T-helper 17 cell (primary cell): ENCODE measurements at places on chromosomes 2 and 18. TPM values are rescaled to one million over a fixed set of nuclear protein-coding genes. Genes with fewer than 3 reads are reported as not detected.
A peak's percentile ranks its signal among the peaks of the same experiment; 100 is the strongest.

GRCh38 chr2:132274000-132274399, 112.2 kb upstream of the ANKRD30BL start:
- H3K4me1 ChIP-seq, result no peaks in the 10 kb centered on the region
- H3K27ac ChIP-seq, result no peak overlapping the region
- DNase-seq, result no peak
- H3K36me3 ChIP-seq, result no peaks in the 10 kb centered on the region
- no peaks in the 10 kb centered on the region for H3K27me3 ChIP-seq

DNA sequence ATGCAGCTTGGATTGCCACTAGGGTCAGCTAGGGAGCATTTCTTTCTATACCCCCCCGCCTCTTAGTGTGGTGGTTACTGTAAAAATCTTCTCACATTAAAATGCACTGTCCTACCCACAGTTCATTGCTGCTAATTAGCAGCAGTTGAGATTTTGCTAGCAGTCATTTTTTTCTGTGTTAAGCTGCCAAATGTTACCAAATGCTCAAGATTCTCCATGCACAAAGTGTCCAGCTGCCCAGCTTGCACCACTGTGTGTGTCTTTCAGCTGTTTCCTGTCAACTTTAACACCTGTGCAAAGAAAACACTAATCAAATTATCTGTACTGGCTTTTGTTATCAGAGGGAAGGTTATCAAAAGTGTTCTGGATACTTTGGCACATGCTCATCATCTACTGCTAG, 679.3 kb downstream of the NR4A2 start:
- DNase-seq, result no peak
- H3K27ac ChIP-seq, result no peak overlapping the region
- no peaks in the 10 kb centered on the region for H3K4me1 ChIP-seq
- no peaks in the 10 kb centered on the region for H3K27me3 ChIP-seq
- H3K4me3 ChIP-seq, result no peak overlapping the region

The ANKRD62 gene
- total RNA-seq, result not detected

The PCARE gene
- not detected for total RNA-seq

The UGT1A5 gene
- not detected for total RNA-seq

DNA sequence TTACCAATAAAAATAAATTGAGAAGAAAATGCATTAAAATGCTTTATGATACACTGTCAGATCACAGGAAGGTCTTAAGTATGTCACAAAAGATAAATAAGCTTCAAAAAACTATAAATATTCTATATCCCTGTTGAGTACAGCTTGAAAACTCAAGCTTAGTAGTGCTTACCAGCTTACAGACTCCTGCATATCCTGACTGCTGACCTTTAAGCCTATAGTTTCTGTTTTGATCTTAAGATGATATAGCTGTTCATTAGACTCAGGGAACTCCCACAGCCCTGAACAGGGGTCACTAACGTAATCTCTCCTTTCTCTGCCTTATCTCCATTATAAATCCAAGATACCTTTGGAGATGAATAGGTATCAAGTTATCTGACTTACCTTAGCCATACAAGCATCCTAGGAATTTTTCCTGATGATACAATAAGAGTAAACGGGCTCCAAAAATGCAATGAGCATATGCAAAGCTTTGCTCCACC, 93.7 kb upstream of the RBBP8 start:
- no peak overlapping the region for H3K4me3 ChIP-seq
- no peak for DNase-seq
- H3K27me3 ChIP-seq, result peaks cover 7% of the 10 kb centered on the region
- H3K4me1 ChIP-seq, result no peaks in the 10 kb centered on the region

- peak overlapping the region; percentile 81 for H3K4me3 ChIP-seq
- H3K36me3 ChIP-seq, result no peaks in the 10 kb centered on the region
- no peak for DNase-seq
- H3K27ac ChIP-seq, result peak overlapping the region; percentile 100
Measured at GRCh38 chr2:42132191-42132965, 36.8 kb upstream of the EML4 start.

DNA sequence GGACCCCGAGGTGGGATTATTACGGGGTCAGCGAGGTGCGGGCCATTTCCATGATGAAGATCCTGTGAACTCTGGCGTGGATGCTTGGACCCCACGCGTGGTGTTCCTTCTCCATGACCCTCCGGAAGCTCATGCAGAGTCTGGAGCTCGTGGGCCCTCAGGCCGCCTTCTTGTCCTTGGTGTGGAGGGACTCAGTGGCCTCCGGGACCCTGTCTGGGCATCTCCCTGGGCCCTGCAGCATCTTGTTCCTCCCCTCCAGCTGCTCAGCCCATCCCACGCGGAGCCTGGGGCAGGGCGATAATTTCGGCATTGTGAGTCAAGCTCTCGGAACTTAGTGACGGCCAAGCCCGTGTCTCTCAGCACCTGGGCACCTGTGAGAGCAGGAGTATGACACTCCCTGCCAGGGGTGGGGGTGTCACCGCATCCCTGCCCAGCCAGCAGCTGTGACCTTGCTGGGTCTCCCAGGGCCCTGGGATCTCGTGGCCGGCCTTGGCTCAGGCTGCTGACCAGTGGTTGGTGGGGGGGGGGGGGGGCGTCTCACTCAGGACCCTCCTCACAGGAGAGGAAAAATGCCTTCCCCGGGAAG, 24.6 kb downstream of the RTP5 start:
- no peaks in the 10 kb centered on the region for H3K27me3 ChIP-seq
- H3K36me3 ChIP-seq, result no peaks in the 10 kb centered on the region
- H3K27ac ChIP-seq, result peak overlapping the region; percentile 16

The CRYGC gene
- total RNA-seq, result not detected

DNA sequence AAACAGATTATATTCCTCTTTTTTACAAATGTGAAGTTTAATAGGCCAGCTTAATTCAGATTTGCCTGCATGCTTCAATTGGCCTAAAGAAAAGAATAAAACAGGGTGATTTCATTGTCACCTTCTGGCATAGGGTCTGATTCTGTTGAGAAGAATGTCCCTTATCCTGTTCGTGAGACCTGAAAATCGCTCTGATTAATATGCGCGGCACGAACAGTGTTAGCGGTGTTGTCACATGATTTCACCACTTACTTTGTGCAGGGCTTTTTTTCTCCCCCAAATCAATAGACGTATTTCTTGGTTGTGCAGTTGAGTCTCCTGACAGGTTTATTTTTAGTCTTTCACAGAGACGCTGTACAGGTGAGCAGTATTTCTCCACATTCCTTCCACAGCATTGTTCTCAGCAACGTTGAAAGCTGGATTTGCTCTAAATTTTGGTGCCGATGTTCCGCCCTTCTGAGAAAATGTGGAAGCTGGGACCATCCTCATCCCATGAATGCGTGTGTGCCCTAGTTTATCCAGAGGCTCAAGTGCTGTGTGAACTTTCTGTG, 81.9 kb downstream of the ITGB1BP1 start:
- peaks cover 57% of the 10 kb centered on the region for H3K27me3 ChIP-seq
- no peak for DNase-seq
- no peaks in the 10 kb centered on the region for H3K36me3 ChIP-seq
- H3K4me3 ChIP-seq, result no peak overlapping the region

The EFHD1 gene
- total RNA-seq, result 1.1 TPM

The KCNJ13 gene
- total RNA-seq, result not detected

The PSD4 gene
- 160 TPM for total RNA-seq

- DNase-seq, result no peak
- peaks cover 16% of the 10 kb centered on the region for H3K4me1 ChIP-seq
- H3K27ac ChIP-seq, result no peak overlapping the region
Measured at GRCh38 chr2:136070913-136071312, 47.0 kb downstream of the CXCR4 start.

DNA sequence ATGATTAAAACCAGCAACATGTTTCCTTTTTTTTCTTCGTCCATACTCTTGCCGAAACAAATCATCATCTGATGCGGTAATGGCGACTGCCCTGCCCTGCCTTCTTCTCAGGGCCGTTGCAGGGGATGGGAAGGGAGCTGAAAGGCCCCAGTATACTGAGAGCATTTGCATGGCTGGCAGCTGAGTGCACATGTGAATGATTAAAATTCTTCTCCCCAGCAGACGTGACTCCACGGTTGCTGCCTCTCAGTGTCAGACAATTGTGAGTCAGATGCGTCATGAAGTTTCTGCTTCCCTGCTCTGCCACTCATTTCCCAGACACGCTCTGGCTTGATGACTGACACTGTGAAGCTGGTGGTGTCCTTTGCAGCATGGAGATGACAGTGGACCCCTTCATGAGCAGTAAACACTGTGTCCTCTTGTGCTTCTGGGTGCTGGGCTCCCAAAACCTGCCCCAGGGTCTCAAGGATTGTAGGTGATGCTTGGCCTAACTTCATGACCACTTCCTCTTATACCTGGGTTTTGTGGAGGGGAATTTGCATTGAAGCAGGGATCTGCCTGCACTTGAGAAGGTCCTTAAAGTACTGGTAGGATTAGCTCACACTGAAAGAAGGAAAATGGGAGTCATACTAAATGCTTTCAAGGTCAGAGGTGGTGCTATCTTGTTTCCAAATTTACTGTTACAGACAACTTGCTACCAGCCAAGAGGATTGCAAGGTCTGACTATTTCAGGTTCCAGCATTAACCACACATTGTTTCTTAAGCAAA, 222.5 kb upstream of the COPS8 start:
- H3K27ac ChIP-seq, result no peak overlapping the region
- H3K36me3 ChIP-seq, result no peaks in the 10 kb centered on the region
- H3K4me1 ChIP-seq, result no peaks in the 10 kb centered on the region
- H3K27me3 ChIP-seq, result peaks cover 31% of the 10 kb centered on the region

DNA sequence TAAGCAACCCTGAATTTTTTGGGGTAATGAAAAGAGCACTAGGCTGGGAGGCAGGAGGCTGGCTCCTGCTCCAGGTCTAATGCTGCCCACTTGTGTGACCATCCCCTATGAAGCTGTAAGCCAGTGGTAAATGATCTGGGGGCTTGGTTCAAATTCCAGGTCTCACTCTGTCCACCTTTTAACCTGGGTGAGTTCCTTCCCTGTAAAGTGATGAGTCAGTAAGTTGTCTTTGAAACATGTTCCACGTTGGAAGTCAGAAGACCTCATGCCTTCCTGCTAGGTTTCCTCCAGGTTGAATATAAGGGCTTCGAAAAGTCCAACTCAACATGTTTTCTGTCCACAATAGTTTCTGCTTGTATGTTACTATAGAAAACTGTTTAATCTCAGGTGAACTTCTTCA, 160.9 kb upstream of the MYT1L start:
- DNase-seq, result no peak
- H3K27ac ChIP-seq, result no peak overlapping the region
- no peak overlapping the region for H3K4me3 ChIP-seq
- H3K4me1 ChIP-seq, result no peaks in the 10 kb centered on the region
- H3K36me3 ChIP-seq, result no peaks in the 10 kb centered on the region
- peaks cover 5% of the 10 kb centered on the region for H3K27me3 ChIP-seq

GRCh38 chr2:158745067-158745865, 49.9 kb upstream of the DAPL1 start:
- peaks cover 69% of the 10 kb centered on the region for H3K27me3 ChIP-seq
- no peak overlapping the region for H3K27ac ChIP-seq
- no peak overlapping the region for H3K4me3 ChIP-seq
- peak; percentile 8 for DNase-seq

- H3K27me3 ChIP-seq, result no peaks in the 10 kb centered on the region
- H3K36me3 ChIP-seq, result no peaks in the 10 kb centered on the region
- no peak for DNase-seq
Measured at GRCh38 chr2:238129166-238130010, 9.1 kb upstream of the KLHL30 start.

DNA sequence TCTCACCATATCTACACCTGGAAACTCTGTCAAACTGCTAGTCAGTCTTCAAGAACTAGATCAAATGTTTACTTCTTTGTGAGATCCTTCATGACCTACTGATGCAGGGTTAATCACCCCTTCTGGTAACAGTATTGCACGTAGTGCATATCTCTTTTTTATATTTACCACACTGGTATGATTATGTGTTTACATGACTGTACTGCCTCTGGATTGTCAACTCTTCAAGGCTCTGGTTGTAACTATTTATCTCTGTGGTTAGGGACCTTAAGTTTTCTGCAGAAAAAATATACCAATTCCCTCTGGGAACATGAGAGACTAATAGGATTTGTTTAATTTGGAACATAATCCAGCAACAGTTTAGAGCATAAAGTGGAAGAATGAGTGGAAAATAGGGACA, 135.5 kb downstream of the PDE1A start:
- H3K4me1 ChIP-seq, result no peaks in the 10 kb centered on the region
- no peaks in the 10 kb centered on the region for H3K27me3 ChIP-seq
- H3K36me3 ChIP-seq, result no peaks in the 10 kb centered on the region
- no peak overlapping the region for H3K4me3 ChIP-seq

DNA sequence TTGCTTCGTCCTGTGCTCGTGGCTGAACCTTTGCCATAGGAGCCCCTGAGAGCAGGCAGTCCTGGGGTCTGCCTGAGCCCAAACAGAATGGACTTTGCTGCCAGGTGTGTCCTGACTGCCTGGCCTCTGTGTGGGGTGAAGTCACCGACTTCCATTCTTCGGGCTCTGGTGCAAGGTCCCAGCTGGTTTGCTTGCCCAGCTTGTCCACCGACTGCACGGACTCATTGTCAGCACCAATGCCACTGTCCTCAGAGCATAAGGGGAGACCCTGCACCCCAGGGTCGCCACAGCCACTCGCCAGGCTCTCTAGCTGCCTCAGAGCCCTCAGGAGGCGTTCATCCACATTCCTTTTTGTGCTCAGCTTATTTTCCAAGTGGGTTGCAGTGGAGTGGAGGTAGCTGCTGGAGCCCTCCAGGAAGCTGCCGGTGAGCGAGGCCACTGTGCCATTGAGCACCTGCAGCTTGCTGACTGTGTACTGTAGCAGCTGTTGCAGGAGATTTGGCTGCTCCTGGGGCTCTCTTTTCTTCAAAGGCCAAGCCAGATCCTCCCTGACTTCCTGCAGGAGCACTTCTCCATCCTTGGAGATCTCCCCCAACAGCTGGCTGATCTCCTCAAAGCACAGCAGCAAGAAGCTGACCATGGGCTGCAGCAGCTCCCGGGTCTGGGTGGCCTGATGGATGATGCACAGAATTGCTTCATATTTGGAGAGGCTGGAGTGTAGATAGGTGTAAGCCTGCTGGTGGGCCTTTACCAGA, 1.2 kb downstream of the PCARE start:
- no peak overlapping the region for H3K27ac ChIP-seq
- peaks cover 2% of the 10 kb centered on the region for H3K4me1 ChIP-seq
- no peak for DNase-seq
- H3K36me3 ChIP-seq, result no peaks in the 10 kb centered on the region
- H3K27me3 ChIP-seq, result peaks cover 10% of the 10 kb centered on the region
